ENCODE measurements at places on chromosomes 3 and 15. TPM values are rescaled to one million over a fixed set of nuclear protein-coding genes. Genes with fewer than 3 reads are reported as not detected.
A peak's percentile ranks its signal among the peaks of the same experiment; 100 is the strongest.

ZNF80 gene
- total RNA-seq: not detected

EXOG gene
- total RNA-seq: 13.2 TPM

DNA sequence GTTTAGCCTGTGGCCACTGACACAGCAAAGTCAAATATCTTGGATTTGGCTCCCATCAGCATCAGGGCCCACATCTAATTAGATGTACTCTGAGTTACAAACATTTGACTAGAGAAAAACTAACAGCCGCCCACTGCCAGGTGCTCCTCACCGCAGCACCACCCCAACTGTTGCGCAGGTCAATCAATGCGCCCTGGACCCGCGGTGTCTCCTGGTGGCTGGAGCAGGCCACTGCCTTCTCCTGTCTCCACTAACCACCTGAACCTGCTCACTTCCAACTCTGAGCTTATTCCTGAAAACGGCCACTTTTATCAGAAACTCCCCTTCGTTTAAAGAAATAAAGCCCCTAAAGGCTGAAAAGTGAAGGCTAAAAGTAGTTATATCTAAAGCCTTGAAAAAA is 4.3 kb downstream of the RIOX2 start:
- no peak for DNase-seq
- peaks cover 15% of the 10 kb centered on the region for H3K4me1 ChIP-seq
- H3K27ac ChIP-seq: no peak overlapping the region
- H3K4me3 ChIP-seq: no peak overlapping the region

GRCh38 chr15:42175671-42176070 is 19.2 kb upstream of the PLA2G4F start:
- H3K4me3 ChIP-seq: no peak overlapping the region
- H3K36me3 ChIP-seq: peaks cover 9% of the 10 kb centered on the region

DNA sequence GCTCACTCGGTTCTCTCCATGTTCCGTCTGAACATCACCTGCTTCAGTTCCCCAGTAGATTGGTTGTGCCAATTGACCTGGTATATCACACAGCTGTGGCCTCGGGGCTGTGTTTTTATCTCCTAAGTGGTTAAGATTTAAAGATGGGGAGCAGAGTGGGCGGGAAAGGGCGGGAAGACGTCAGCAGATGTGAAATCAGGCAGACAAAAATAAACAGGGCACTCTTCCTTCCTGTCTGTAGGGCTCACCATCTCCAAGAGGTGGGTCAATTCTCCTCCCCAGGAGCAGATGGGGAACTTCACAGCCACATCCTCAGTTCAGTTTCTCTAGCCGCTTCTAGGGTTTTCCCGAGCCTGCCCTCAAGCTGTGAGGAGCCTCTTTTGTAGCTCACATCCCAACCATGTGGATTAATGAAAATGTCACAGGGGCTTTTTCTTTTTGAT is 26.8 kb upstream of the LIMD1 start:
- H3K27me3 ChIP-seq: no peaks in the 10 kb centered on the region
- no peak overlapping the region for H3K4me3 ChIP-seq
- H3K27ac ChIP-seq: no peak overlapping the region
- H3K36me3 ChIP-seq: no peaks in the 10 kb centered on the region

DNA sequence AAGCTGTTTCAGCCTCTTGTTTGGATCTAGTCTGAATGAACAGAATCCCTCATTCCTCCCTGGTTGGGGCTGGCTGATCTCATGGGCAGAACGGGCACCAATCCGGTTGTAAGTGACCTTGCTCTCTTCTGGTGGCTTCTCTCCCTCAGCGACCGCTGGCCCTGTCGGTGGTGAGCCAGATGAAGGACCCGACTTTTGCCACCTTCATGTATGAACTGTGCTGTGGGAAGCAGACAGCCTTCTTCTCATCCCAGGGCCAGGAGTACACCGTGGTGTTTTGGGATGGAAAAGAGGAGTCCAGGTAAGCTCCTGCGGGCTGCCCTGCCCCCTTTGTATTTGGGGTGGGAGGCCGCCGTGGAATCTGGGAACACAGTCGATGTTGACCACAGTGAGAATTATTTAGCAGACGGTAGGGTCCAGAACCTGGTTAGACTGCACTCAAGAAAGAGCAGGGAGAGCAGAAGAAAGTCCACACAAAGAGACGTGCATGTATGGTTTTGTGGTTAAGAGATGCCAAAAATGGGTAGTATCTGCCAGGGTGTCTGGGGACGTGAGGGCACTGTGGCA is 138.8 kb downstream of the LRRK1 start:
- H3K4me3 ChIP-seq: no peak overlapping the region
- H3K4me1 ChIP-seq: no peaks in the 10 kb centered on the region
- no peak for DNase-seq
- no peaks in the 10 kb centered on the region for H3K27me3 ChIP-seq
- H3K27ac ChIP-seq: no peak overlapping the region
- peaks cover 6% of the 10 kb centered on the region for H3K36me3 ChIP-seq

GRCh38 chr3:64355401-64355807 is 130.1 kb upstream of the PRICKLE2 start:
- peak overlapping the region; percentile 54 for H3K27ac ChIP-seq
- peaks cover 24% of the 10 kb centered on the region for H3K4me1 ChIP-seq
- DNase-seq: no peak
- H3K27me3 ChIP-seq: no peaks in the 10 kb centered on the region
- no peaks in the 10 kb centered on the region for H3K36me3 ChIP-seq

- peaks cover 28% of the 10 kb centered on the region for H3K4me1 ChIP-seq
- H3K27ac ChIP-seq: no peak overlapping the region
- no peaks in the 10 kb centered on the region for H3K36me3 ChIP-seq
- no peak for DNase-seq
- no peak overlapping the region for H3K4me3 ChIP-seq
Measured at GRCh38 chr3:176796371-176796770, 400.9 kb downstream of the TBL1XR1 start.

- H3K36me3 ChIP-seq: peaks cover 4% of the 10 kb centered on the region
- peaks cover 7% of the 10 kb centered on the region for H3K4me1 ChIP-seq
- no peak overlapping the region for H3K4me3 ChIP-seq
- no peak overlapping the region for H3K27ac ChIP-seq
- H3K27me3 ChIP-seq: peaks cover 40% of the 10 kb centered on the region
Measured at GRCh38 chr15:52782514-52782913, 7.6 kb downstream of the ONECUT1 start.

DNA sequence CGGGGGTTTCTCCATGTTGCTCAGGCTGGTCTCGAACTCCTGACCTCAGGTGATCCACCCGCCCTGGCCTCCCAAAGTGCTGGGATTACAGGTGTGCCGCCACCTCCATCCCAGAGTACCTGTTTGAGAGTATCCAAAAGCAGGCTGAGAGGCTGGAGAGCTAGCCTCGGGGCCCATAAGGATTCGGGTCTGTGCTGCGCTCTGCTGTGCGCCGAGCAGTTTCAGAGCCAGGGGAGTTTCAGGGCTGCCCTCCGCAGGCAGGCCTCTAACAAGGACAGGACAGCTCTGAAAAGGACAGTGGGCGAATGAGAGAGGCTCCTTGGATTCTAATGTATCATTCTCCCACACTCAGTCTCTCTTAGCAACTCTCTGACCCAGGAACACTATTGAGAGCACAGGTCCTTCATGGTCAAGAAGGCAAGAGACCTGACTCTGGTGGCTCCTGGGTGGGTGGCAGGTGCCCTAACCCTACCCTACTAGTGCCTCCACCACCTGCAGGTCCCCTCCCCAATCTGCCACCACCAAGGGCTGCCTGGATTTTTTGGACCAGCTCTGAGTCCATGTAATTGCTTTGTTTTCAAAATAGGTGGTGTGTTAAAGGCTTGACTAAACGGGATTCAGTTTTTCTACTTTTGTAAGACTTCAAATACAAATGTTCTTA is 27.8 kb downstream of the MAGEF1 start:
- no peaks in the 10 kb centered on the region for H3K36me3 ChIP-seq
- DNase-seq: no peak
- H3K27ac ChIP-seq: no peak overlapping the region
- peaks cover 68% of the 10 kb centered on the region for H3K27me3 ChIP-seq
- H3K4me1 ChIP-seq: no peaks in the 10 kb centered on the region
- no peak overlapping the region for H3K4me3 ChIP-seq

DNA sequence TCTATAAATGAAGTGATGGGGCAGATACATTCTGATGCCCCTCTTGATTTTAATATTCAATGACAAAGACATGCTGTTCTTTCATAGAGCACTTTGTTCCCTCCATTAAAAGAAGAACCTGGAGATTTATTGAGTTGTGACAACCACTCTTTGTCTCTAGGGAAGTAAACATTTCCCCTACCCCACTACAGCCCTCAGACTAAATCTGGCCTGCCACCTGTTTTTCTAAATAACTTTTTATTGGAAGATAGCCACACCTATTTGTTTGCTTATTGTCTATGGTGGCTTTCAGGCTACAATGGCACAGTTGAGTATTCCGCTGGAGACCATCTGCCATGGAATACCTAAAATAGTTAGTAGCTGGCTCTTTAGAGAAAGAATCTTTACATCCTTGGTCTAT is 41.2 kb upstream of the ZNF385D start:
- no peaks in the 10 kb centered on the region for H3K36me3 ChIP-seq
- H3K27ac ChIP-seq: no peak overlapping the region
- no peak for DNase-seq
- no peaks in the 10 kb centered on the region for H3K27me3 ChIP-seq
- H3K4me1 ChIP-seq: no peaks in the 10 kb centered on the region

GRCh38 chr3:27356976-27357375 is 12.2 kb downstream of the NEK10 start:
- H3K27me3 ChIP-seq: no peaks in the 10 kb centered on the region
- H3K27ac ChIP-seq: no peak overlapping the region
- no peaks in the 10 kb centered on the region for H3K36me3 ChIP-seq
- H3K4me1 ChIP-seq: peaks cover 23% of the 10 kb centered on the region

DNA sequence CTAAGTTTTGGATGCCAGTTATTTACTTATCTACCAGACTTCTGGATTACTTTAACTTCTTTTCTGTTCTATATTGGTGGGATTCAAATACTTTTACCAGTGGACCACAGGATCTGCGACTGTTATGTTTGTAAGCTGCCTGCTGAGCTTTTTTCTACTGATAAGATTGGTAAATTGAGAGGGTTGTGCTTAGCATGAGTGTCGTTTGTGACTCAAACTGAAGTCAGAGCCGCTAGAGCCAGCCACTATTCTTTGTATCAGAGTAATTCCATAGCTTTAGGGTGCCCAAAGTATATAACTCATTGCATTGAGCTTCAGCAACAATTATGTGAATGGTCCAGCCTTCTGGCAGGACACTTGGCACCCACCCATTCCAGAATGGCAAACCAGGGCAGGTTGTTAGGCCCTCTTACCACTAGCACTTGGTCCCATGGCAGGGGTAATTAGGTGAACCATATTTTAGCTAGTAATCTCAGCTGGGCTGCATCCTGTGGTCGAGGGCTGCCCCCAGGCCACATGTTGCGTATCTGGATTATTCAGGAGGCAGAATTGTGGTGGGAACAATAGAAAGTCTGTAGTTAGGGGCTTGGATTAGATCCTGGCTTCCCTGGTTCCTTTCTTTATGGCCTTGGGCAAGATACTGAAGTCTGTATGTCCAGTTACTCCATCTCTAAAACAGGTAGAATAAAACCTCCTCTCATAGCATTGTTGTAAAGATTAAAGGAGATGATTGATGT is 6.0 kb downstream of the PLCL2 start:
- no peaks in the 10 kb centered on the region for H3K27me3 ChIP-seq
- no peak for DNase-seq
- no peak overlapping the region for H3K4me3 ChIP-seq
- H3K36me3 ChIP-seq: no peaks in the 10 kb centered on the region
- peaks cover 25% of the 10 kb centered on the region for H3K4me1 ChIP-seq
- no peak overlapping the region for H3K27ac ChIP-seq

GRCh38 chr15:48177766-48178647 is at the start of gene MYEF2:
Gene MYEF2, minus strand, starts transcription at chr15:48178295. Its CDS starts 58 bp downstream, at chr15:48178237.
- H3K27ac ChIP-seq: peak within 1 kb of the TSS; percentile 68
- DNase-seq: peak; percentile 70
- peaks cover 7% of the 10 kb centered on the region for H3K36me3 ChIP-seq
- H3K4me1 ChIP-seq: no peaks in the 10 kb centered on the region

- H3K4me1 ChIP-seq: peaks cover 49% of the 10 kb centered on the region
- H3K4me3 ChIP-seq: no peak overlapping the region
- H3K27me3 ChIP-seq: no peaks in the 10 kb centered on the region
- peak overlapping the region; percentile 57 for H3K27ac ChIP-seq
- peak; percentile 53 for DNase-seq
- peaks cover 5% of the 10 kb centered on the region for H3K36me3 ChIP-seq
Measured at GRCh38 chr15:85443593-85444087, 63.2 kb downstream of the AKAP13 start.

GRCh38 chr3:29195056-29195455 is 85.8 kb upstream of the RBMS3 start:
- no peaks in the 10 kb centered on the region for H3K4me1 ChIP-seq
- H3K36me3 ChIP-seq: no peaks in the 10 kb centered on the region
- no peak for DNase-seq
- H3K27me3 ChIP-seq: no peaks in the 10 kb centered on the region

DNA sequence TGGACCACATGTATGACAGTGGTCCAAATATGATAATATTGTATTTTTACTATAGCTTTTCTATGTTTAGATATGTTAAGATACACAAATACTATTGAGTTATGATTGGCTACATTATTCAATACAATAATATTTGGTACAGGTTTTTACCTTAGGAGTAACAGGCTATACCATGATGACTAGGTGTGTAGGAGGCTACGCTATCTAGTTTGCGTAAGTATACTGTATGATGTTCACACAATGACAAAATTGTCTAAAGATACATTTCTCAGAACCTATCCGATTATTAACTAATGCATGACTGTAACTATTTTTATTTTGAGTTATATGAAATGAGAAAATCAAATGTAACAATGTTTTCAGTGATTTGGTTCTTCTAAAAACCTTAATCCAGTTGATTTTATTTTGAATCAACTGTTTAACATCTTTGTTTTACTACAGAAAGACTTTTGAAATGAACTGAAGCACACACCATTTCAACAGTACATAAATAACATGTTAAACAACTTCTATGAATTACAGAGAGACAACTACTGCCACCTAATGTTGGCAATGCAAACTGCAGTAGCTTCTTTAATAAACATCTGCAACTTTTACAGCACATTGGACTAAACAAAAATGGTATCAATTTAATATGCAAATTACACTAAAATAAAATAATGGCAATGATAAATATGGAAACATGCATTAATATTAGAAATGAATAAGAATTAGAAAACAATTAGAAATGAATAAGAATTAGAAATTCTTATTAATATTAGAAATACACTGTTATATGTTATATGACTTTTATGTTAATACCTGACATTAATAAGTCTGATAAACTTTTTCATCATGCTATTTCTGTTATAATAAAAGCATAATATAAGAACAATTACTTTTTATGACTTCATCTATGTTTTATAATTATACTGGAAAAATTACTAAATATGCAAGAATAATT is 255.7 kb downstream of the MBNL1 start:
- H3K27ac ChIP-seq: no peak overlapping the region
- DNase-seq: peak; percentile 57
- no peaks in the 10 kb centered on the region for H3K36me3 ChIP-seq
- H3K27me3 ChIP-seq: no peaks in the 10 kb centered on the region

DNA sequence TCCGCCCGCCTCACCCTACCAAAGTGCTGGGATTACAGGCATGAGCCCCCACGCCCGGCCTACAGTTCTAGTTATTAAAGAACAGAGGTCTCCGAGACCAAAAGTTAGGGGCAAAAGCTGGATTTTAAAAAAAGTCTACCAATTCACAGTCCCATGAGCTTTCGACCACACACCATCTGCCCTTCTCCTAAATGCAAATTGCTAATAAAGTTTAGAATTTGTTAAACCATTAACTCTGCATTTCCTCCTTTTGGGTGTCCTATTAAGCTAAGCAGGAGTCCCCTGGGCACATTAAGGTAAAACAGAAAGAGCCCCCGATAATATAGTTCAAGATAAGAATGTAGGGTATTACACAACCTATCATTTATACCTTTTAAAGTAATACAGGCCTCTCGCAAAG is 322.7 kb downstream of the FOXP1 start:
- H3K4me3 ChIP-seq: no peak overlapping the region
- H3K27ac ChIP-seq: no peak overlapping the region
- no peak for DNase-seq
- H3K36me3 ChIP-seq: no peaks in the 10 kb centered on the region

- H3K27me3 ChIP-seq: no peaks in the 10 kb centered on the region
- no peak overlapping the region for H3K4me3 ChIP-seq
- H3K4me1 ChIP-seq: no peaks in the 10 kb centered on the region
- H3K27ac ChIP-seq: no peak overlapping the region
- no peaks in the 10 kb centered on the region for H3K36me3 ChIP-seq
Measured at GRCh38 chr3:109430911-109431563, 93.7 kb upstream of the DPPA4 start.

Measured in Calu3 (cell line).